ENCODE measurements at places on chromosomes 7 and 10.

DNA sequence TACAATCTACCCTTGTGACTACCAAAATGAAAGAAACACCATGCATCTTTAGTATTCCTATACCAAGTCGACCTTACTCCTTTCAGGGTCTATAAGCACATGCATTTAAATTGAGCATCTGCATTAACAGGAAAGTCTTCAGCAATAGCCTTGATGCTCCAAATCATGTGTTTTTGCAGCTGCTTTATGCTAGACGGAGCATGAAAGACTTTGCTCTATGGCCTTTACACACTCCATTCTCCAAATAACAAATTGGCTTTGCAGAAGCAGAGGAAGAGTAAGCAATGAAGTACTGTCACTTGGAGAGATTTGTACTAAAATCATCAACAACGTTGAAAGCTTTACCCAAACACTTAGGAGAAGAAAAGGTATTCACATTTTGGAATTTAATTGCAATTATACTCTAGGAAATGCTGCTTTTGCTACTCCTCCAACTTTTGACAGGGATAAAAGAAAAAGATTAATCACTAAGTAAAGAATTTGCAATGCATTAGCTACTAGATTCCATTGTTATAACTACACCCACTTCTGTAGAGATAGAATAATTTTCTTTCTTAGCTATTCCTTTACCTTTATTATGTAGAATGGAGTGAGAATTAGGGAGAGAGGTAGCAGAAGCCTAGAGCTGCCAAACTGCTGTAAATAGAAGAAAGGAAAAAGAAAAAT, 131.8 kb downstream of the SEMA3E start:
- no peak for DNase-seq

DNA sequence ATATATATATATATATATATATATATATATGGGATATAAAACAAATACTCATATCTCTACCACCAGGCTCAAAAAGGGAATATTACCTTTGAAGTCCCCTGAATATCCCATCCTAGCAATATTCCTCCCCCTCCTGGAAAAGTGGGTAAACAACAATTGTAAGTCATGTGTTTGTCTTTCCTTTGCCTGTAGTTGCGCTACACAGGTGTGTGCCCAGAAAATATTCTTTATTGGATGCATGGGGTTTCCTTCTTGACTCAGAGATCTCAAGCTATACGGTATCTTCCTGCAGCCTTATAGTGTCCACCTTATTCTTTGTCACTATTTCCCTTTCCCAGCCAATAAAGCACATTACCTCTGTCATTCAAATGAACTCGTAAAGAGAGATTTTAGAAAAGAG, 54.2 kb downstream of the MET start:
- no peak for DNase-seq

DNA sequence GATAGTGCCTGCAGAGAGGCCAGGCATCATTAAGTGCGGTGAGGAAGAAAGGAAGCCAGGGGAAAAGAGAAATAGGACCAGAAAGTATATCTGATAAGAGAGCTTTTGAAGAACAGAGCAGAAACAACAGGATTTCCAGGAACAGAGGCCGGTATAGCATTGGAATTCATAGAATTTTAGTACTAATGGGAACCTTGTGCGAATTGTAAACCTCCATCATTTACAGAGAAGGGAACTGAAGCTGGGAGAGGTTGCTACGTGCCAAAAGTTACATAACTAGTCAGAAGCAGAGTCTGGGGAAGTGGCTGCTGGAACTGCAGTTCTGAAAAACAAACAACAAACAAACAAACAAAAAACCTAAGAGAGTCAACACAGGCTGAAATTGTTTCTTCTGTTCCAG, 5.4 kb upstream of the ZMYND11 start:
- DNase-seq: no peak

DNA sequence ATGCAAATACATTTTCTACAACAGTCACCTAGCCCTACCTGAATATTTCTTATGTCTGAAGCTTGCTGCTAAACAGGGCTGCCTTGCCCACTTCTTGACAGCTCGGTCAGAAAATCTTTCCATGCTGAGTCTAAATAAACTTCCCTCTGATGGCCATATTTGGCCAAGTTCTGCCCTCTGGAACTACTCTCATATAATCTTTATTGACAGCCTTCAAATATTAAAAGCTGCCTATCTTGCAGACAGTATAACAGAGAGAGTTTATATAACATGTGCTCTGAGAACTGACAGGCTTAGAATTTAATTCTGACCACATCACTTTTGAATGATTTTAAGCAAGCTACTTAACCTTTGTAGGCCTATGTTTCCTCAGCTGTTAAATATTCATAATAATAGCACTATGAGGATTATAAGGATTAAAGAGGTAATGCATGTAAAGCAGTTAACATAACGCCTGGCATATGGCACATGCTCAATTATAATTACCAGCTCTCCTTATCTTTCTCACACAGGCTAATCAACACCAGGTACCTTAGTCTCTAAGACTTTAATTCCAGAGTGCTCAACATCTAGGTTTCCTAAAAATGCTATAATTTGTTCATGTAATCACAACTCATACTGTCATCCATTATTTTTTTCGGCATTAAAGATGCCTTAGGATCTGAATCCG, 334.1 kb downstream of the HPSE2 start:
- peak; percentile 23 for DNase-seq

GRCh38 chr7:100016215-100016901, 962 bp downstream of the ZKSCAN1 start:
- no peak for DNase-seq

- DNase-seq: no peak
These were observed 59.6 kb upstream of the GSDME start for GRCh38 chr7:24816868-24817267.

- DNase-seq: no peak
These were observed 211.7 kb upstream of the NFE2L3 start for GRCh38 chr7:25940086-25940906.

- DNase-seq: no peak
These were observed 138.1 kb downstream of the NOC3L start for GRCh38 chr10:94224656-94225055.

- no peak for DNase-seq
These were observed 21.5 kb downstream of the BUB3 start for GRCh38 chr10:123175389-123176387.

GRCh38 chr10:115882021-115882420, 391.0 kb downstream of the GFRA1 start:
- DNase-seq: no peak

GRCh38 chr10:8017277-8017676, 37.2 kb upstream of the GATA3 start:
- DNase-seq: no peak

GRCh38 chr7:17022920-17023319, 141.1 kb upstream of the AGR3 start:
- DNase-seq: no peak

DNA sequence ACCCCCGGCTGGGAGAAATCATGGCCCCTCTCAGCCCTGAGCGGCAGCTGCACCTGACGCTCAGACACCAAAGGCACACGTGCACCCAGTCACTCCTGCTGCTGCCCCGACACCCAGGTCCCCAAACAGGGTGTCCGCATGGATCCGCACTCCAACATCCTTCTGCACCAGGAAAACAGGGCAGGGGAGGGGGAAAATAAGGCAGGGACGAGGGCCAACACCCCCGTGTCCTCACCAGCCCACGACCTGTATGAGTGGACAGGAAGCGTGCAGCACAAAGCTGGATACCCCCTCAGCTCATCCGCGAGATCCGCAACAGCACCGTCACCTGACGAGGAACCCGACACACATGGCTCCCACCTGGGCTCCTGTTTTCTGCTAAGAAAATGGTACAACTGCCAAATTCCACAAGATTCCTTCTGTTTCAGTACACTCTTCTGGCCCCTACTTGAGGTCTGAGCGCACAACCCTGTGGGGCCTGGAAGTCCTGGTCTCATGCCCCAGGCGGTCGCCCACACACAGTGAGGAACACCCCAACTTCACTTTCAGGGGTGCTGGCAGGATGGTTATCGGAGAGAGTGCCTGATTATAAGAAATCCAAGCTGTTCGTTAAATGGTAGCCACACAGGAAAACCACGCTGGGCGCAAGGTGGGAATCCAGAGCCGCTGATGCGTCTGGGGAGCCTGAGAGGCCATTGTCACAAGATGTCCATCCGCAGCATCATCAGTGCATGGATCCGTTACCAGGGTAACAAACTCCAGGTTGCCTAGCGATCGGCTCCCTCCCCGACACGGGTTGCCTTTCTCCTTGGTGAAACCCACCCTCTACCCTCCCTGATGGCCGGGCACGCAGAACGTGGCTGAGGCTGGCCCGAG, 63.6 kb downstream of the ZRANB1 start:
- DNase-seq: no peak

- DNase-seq: no peak
These were observed 185.9 kb downstream of the CRPPA start for GRCh38 chr7:16235147-16236114.

DNA sequence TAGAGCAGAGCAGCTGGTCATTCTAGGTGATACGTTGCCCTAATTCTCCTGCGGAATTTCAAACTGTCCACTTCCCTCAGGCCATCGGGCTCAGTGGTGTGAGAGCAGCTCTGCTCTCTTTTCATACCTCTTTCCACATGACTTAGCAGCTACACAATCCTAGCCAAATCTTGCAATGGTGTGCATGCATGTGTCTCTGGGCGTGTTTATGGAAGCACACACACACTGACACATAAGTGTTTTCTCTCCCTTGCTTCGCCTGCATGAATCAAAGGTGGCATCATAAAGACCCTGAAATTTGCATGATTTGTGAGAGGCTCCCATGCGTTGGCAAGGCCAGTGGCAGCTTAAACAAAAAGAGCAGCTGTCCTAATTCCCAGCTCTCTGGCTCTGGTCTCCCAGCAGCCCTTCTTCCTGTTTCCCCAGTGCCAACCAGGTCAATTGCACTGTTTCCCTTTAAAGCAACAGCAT, 1189.5 kb downstream of the GATA3 start:
- no peak for DNase-seq

GRCh38 chr10:66365686-66366085, 560.1 kb upstream of the LRRTM3 start:
- no peak for DNase-seq

DNA sequence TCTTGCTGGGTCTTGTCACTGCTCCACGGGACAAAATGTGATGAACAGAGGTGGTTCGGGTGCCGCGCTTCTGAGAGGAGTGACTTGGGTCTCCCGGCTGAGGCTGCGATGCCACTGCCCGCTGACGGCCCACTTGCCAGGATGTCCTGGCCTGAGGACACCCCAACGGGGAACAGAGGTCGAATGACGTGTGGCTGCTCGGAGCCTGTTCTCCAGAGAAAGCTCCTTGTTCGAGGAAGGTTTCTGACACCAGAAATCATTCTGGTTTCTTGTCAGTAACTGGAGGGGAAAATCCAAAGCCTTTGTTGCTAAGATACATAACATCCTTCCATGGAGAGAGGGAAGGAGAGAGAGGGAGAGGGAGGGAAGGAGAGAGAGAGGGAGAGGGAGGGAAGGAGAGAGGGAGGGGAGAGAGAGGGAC, 236.4 kb downstream of the WDR37 start:
- DNase-seq: no peak

- no peak for DNase-seq
These were observed 207.8 kb downstream of the TFEC start for GRCh38 chr7:115822801-115823200.

DNA sequence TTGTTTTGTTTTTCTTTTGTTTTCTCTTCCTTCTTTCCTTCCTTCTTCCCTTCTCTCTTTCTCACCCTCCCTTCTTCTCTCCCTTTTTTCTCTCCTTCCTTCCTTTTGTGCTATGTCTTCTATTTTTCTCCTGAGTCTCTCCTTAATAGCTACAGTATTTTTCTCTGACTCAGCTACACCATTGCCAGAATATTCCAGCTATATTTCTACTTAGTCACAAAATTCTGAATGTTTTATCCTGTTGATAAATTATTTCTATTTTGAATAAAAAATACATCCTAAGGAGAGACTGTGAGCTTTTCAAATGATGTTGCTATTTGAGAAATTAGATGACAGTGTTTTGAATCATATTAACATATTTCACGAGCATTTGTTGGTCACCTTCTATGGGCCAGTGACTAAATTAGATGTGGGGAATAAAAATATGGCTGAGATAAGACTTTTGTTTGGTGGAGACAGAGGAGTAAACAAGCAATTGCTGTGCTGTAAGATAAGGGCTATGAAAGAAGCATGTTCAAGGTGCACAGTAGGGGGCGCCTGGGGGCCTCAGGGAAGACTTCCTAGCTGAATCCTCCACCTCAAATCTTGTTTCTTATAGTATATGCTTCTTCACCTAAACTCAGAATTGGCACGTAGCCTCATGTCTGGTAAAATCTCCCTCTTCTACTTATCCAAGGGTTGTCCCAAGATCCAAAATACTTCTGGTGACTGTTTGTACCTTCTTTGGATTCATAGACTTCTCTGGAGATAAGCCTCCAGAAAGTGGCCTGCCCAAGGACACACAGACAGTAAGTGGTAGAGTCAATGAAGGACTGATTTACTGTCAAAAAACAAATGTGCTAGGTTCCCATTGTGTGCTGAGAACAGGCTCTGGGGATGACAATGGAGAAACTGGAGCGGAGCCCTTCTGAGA, 115.5 kb upstream of the CREB5 start:
- peak; percentile 50 for DNase-seq

DNA sequence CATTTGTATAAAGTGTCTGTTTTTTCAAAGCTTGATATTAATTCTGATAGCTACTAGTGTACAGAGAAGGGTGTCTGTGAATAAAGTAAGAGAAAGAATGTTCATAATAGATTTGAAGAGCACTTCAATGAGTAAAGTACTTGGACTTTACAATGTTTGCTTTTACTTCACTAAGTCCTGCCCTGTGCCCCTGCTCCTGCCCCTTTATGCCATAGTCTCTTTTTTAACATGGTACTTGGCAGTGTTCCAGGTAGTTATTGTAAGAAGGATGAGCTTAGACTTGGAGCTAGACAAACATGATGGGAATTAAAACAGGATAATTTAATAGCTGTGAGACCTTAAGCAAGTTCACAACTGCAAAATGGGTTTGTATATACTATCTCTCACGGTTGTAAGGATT, 41.0 kb downstream of the ZEB1 start:
- DNase-seq: peak; percentile 42

DNA sequence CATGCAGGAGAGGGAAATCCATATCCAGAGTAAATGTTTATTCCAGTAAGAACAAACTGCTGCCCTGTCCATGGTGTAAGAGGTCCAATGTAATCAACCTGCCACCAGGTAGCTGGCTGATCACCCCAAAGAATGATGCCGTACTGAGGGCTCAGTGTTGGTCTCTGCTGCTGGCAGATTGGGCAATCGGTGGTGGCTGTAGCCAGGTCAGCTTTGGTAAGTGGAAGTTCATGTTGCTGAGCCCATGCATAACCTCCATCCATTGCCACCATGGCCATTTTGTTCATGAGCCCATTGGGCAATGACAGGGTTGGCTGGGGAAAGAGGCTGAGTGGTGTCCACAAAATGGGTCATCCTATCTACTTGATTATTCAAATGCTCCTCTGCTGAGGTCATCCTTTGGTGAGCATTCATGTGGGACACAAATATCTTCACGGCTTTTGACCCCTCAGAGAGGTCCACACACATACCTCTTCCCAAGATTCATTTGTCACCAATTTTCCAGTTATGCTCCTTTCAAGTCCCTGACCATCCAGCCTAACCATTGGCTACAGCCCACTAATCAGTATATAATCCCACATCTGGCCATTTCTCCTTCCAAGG, 23.3 kb upstream of the PAPSS2 start:
- DNase-seq: no peak

- no peak for DNase-seq
These were observed 8.6 kb downstream of the FBXW4 start for GRCh38 chr10:101686133-101686925.

- no peak for DNase-seq
These were observed 260.2 kb upstream of the TMEM72 start for GRCh38 chr10:44650691-44651661.
